ENCODE measurements at places on chromosomes 4 and X. TPM values are rescaled to one million over a fixed set of nuclear protein-coding genes. Genes with fewer than 3 reads are reported as not detected.
A peak's percentile ranks its signal among the peaks of the same experiment; 100 is the strongest.

DNA sequence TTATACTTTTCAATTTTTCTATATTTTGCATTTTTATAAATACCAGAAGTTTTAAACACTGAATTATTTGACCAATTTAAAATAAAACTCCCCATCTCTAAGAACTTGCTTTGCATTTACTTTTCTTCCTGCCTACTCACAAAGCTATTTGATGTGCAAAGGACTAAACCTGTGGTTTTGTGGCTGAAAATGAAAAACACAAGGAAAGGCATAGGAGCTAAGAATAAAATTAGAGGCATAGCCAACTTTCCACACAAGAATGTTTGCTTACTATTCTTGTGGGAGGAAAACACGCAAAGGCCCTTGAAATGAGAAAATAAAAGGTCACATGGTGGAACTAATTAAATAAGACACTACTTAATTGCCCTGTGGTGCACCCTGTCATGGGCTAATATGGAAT, 221.2 kb downstream of the KLHL13 start:
- DNase-seq = no peak

DNA sequence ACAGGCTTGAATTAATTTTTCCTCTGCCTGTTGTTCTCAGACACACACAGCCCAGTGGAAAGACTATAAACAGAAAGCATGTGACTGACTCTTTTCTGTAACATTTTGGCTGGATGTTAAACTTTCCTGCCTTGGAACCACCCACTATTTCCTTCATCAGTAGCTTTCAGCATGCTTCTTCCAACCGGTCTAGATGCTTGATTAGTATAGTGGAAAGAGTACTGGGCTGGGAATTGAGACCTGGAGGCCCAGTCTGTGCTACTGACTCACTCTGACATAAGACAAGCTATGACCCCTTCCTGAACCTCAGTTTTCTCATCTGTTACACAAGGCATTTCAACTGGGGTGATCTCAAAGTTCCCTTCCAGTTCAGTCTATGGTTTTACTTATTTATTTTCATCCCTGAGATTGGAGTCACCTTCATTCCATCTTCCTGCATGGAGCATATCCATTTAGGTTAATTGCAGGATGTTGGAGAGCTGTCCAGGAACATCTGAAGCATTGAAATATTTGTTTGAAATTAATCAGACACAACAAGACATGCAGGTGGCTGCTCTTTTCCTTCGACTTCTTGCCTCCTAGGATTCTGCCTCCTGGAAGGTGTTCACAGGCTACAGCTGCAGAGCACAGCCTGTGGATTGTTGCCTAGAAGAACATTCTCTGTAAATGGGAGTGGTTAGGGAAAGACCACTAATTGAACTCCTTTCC, 173.4 kb downstream of the RTL9 start:
- DNase-seq = no peak

The NAT8L gene
- 8.2 TPM for total RNA-seq

The SMR3B gene
- total RNA-seq = not detected

GRCh38 chr4:73258436-73258685, 237 bp downstream of the ANKRD17 start:
- DNase-seq = no peak

The MTCP1 gene
- total RNA-seq = 1.1 TPM

The TRIM75 gene
- total RNA-seq = not detected

The ADAM29 gene
- total RNA-seq = not detected

DNA sequence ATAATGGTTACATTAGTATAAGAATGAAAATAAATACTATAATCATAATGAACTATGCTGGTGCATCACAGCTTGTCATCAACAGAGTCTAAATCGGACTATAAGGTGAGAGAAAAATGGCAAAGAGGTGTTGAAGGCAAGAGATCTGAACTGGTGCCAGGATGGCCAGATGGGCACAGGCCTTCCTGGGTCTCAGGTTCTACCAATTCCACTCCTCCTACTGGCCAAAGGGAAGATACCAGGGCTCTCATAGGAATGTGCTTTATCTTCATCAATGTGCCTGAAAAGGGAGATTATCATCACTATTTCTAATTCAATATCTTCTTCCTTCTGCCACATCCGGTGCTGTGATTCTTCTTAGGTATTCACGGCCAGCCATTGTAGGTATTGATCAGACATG, 107.6 kb downstream of the GASK1B start:
- DNase-seq = no peak

DNA sequence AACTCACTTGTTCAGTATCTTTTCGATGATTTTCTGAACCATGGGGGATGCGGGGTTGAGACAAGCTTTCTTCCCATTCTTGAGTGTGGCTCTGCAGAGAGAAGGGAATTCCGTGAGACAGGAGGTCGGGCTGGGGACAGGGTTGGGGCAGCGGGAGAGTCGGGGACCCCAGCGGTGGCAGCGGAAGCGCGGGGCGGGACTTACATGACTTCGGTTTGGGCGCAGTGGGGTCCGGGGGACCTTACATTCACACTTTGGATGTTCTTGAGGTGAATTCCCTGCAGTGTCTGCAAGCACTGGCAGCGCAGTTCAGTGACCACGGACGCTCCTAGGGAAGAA, 434 bp downstream of the CXCL3 start:
- DNase-seq = no peak

DNA sequence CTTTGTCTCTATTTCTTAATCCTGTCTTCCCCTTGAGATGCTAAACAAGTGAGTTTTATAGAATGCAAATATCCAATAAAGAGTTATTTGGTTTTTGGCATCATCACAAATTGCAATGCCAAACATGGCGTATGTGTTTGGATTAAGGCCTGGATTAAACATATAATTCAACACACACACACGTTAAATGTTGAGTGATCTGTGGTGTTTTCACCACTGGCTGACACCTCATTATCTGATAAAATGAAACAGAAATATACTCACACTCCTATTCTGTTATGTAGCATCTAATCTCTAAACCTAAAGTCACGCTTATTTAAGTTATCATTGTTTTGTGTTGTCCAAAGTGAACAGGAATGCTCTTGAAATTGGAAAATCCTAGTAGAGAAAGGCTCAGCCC, 506.2 kb downstream of the FSTL5 start:
- no peak for DNase-seq

GRCh38 chrX:3143043-3143799, 102.0 kb downstream of the ARSF start:
- DNase-seq = no peak

The TLR10 gene
- total RNA-seq = not detected

The MEPE gene
- not detected for total RNA-seq

GRCh38 chr4:6688879-6689505, 4.7 kb upstream of the S100P start:
- peak; percentile 97 for DNase-seq

The MAGED2 gene
- 630 TPM for total RNA-seq

The DUSP21 gene
- total RNA-seq = not detected

DNA sequence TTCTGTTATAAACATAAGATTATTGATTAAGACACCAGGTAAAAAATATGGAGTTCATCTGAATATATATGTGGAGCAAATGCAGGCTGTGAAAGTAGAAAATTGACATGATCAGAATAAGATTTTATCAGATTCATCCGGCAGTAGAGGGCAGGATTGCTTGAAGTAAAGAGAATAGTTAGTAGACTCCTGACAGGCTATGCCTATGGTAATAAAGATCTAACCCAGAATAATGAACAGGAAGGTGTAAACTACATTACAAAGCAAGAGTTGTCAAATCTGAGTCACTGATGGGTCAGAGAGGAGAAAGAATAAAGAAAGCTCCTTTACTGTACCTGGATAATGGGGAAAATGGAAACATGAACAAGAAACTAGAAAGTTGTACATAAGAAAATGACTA, 20.8 kb upstream of the TMEM184C start:
- no peak for DNase-seq

The STAP1 gene
- total RNA-seq = not detected

DNA sequence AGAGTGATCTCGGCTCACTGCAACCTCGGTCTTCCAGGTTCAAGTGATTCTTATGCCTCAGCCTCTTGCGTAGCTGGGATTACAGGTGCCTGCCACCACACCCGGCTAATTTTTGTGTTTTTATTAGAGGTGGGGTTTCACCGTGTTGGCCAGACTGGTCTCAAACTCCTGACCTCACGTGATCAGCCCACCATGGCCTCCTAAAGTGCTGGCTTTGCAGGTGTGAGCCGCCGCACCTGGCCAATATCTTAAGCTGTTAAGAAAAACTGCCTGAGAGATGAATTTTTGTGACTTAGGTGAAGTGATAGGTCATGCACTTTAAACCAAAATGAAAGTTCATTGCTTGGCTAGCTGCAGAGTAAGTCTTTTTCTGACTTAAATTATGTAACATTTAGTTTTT, 5.8 kb downstream of the KDM6A start:
- no peak for DNase-seq

The SCRG1 gene
- not detected for total RNA-seq

GRCh38 chrX:105101378-105101777, 119.1 kb downstream of the TEX13A start:
- no peak for DNase-seq

The SPANXA1 gene
- total RNA-seq = not detected

The MAGEB17 gene
- total RNA-seq = not detected
